CD4-positive, alpha-beta T cell treated with Interleukin-6 at 100 ng/mL for 8 hours (primary cell): ENCODE measurements at places on chromosomes 3 and 15.

GRCh38 chr15:59632714-59633113, 21.1 kb downstream of the GCNT3 start:
- no peak for DNase-seq

- no peak for DNase-seq
These were observed 34.9 kb downstream of the AP3S2 start for GRCh38 chr15:89858661-89859458.

- no peak for DNase-seq
These were observed 14.2 kb upstream of the SPATA12 start for GRCh38 chr3:57046101-57046765.

DNA sequence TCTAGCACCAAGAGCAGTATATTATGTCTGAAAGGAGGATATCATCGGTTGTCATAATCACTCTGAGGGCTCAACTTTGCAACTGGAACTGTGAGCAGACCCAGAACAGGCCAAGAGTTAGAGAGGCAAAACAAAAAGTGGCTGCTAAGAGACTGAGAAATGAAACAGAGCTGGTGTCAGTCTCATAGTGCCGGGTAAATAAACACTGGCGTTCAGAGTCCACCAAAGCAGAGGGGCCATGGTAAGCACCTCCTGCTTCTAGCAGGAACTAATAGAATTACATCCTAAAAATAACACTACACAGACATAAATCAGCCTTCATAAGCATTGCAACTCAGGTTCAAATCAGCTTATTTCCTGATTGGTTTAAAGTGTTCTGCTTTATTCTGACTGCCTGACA, 10.3 kb upstream of the IL12A start:
- no peak for DNase-seq

- DNase-seq = no peak
These were observed 3.1 kb downstream of the BAHD1 start for GRCh38 chr15:40443846-40444245.
